AG09319 (cell line): ENCODE measurements at places on chromosomes 1 and 21.

DNA sequence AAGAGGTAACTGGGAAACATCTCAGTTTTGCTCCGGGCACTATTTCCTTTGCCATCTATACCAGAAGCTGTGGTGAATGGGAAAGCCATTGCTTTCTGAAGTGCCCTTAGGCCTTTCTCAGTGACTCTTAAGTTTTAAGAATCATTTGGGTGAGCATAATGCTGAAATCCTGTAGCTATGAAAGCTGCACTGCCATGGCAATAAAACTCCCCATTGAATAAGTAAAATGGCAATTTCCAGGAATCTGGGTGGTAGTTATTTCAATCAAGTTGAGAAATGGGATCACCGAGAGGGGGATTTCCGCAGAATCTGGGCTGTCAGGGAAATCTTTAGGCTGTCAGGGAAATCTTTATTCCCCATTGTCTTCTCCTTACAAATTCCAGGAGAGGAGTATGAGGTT lies 26.8 kb upstream of the MACF1 start:
- no peak for DNase-seq

GRCh38 chr1:74674278-74675048 lies 871 bp upstream of the ERICH3 start:
- no peak for DNase-seq

GRCh38 chr1:81230983-81231728 lies 569.6 kb upstream of the ADGRL2 start:
- no peak for DNase-seq

DNA sequence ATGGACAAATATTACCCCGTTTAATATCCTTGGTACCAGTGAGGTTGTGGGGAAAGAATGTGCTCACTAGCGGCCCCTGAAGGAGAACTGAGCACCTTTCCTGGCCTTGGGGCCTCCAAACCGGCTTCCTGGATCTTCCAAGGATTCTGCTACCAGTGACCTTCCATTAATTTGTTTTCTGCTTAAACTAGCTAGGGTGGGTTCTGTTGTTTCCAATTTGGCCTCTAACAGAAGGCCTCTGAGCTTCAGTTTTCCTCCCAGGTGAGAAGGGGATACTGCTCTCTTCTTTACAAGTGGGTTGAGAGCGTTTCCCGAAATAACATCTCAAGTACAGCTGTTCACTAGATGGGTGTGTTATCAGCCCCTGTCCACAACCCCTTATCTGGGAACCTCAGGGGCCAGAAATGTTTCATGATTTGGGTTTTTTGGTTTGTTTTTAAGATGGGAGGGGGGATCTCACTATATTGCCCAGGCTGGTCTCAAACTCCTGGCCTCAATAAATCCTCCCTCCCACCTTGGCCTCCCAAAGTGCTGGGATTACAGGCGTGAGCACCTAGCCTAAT lies 16.9 kb upstream of the IFNGR2 start:
- DNase-seq: no peak

DNA sequence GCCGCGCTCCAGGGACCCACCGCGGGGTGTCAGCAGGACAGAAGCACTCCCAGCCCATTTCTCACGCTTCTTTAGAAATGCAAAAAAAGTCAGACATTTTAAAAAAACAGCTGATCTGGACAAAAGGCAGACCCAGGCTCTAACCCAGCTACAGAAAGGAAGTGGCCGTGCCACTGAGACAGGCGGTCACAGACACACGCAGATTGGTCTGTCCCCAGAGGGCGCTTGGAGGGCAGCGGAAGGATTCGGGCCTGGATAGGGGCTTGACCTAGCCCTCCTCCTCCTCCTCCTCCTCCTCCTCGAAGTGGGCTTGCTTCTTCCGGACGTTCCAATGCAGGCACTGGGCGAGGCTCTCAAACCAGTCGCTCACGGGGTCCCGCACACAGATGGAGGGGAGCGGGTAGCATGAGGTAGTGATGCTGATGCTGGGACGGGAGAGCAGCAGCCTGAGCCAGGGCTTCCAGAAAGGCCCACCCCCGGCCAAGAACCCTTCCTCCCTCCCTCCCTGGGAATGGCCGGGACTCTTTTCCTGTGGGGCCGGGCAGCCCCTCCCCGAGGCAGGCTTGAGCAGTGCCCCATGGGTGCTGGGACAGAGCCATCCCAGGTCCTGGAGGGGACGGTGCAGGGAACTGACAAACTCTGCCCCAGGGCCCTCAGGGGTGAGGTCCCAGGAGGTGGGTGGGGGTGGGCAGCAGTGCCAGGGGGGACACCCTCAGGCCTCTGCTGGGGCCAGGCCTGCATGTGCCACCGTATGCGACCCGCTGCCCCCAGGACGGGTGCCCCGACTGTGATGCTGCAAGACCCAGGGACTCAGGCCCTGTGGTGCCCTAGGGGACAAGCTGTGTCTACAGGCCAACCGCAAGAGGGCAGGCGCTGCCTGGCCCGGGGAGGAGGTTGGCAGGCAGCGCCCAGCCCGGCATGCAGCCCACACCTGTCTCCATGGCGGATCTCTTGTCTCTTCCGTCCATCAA lies 25.3 kb downstream of the NADK start:
- DNase-seq: no peak

DNA sequence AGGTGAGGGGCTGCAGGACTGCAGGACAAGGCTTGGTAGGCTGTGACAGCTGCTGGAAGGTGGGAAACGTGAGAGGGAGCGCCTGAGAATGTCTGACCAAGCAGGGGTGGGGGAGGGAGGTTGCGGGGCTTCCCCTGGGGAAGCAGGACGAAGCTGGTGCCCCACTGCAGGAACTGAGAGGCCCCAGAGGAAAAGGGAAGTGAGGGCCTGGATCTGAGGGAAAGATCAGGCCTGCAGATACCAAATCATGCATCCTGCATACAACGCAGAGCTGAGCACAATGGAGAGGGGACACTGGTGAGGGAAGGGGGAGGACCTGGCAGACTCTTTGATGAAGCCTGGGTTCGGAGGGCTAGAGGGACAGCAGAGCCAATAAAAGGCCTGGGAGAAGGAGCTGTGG lies 65.7 kb upstream of the BACE2 start:
- DNase-seq: no peak

DNA sequence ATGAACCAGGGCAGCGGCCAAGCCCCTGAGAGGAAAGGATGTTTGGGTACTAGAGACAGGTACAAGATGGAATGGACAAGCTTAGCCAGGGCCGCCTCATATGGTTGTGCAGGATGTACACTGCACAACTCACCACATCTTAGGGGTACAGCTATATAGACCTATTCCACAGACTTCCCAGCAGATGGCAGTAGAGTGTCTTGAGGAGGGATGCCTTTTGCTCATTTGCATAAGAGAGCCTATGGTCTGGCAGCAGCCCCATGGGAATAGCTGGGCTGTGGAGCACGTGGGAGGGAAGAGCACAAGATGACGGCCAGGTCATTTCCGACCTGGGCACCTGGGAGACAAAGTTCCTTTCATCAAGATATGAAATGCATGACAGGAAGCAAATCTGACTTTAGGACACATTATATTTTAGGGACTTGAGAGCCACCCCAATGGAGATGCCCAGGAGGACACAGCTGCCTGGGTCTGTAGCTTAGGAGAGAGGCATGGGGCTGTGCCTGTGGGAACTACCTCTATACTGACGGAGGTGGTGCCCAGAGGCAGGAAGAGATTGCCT lies 215.5 kb downstream of the KCNJ6 start:
- peak; percentile 36 for DNase-seq

- DNase-seq: no peak
Measured at GRCh38 chr1:156409439-156409838, 40.4 kb downstream of the RHBG start.

DNA sequence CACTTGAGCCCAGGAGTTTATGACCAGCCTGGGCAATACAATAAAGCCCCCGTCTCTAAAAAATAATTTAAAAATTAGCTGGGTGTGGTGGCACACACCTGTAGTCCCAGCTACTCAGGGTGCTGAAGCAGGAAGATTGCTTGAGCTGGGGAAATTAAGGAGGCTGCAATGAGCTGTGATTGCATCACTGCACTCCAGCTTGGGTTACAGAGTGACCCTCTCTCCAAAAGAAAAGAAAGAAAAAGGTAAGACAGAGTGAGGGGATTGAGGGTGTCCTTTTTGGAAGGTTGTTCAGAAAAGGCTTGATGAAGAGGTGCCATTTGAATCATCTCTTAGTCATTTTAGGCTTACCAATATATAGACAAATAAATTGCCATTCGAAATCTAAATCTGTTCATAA lies 4.0 kb upstream of the SRRM1 start:
- no peak for DNase-seq

DNA sequence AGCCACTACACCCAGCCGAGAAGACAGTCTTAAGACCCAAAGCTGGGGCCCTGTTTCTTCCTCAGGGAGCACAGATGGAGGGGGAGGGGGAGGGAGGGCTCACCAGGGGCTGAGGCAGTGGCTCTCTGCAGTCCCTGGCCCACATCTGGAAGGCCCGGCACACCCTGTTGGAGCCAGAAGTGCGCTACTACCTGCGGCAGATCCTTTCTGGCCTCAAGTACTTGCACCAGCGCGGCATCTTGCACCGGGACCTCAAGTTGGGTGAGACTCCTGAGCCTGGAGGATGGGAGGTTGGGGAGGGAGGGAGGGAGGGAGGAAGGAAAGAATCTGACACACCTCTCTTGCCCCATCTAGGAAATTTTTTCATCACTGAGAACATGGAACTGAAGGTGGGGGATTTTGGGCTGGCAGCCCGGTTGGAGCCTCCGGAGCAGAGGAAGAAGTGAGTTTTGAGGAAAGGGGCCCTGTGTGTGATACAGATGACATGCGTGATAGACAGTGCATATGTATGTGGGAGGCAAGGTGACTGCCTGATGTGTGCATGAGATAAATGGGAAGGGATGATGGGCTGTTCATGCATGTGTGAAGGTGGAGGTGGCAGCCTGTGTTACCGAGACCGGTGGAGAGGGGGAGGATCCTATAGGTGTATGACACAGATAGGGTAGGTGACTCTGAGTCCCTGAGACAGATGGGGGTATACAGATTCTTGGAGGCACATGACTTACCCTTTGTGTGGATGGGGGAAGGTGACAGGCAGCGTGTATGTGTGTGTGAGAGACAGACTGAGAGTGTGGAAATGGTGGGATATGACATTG lies 1.5 kb downstream of the PLK3 start:
- no peak for DNase-seq

GRCh38 chr1:170204121-170204520 lies 58.4 kb downstream of the NTMT2 start:
- peak; percentile 79 for DNase-seq

DNA sequence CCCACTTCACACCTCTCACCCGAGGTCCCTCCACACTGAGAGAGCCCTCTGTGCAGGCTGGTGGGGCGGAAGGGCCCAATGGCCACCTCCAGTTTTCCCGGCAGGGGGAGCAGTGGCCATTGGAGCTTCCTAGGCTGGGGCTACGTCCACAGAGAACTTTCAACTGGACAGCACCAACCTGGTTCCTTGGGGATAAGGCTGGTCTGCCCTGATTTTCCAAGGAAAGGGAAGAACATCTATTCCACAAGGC lies 20.3 kb upstream of the LAPTM5 start:
- DNase-seq: no peak
